Immature natural killer cell (primary cell): ENCODE measurements at places on chromosomes 2 and 18. TPM values are rescaled to one million over a fixed set of nuclear protein-coding genes. Genes with fewer than 3 reads are reported as not detected.

The ORC2 gene
- 13.6 TPM for polyA plus RNA-seq

The OTOF gene
- polyA plus RNA-seq: not detected

The LYG2 gene
- polyA plus RNA-seq: not detected

The MC4R gene
- polyA plus RNA-seq: not detected

GRCh38 chr2:144358979-144359541, 160.9 kb downstream of the ZEB2 start:
- no peak for DNase-seq

DNA sequence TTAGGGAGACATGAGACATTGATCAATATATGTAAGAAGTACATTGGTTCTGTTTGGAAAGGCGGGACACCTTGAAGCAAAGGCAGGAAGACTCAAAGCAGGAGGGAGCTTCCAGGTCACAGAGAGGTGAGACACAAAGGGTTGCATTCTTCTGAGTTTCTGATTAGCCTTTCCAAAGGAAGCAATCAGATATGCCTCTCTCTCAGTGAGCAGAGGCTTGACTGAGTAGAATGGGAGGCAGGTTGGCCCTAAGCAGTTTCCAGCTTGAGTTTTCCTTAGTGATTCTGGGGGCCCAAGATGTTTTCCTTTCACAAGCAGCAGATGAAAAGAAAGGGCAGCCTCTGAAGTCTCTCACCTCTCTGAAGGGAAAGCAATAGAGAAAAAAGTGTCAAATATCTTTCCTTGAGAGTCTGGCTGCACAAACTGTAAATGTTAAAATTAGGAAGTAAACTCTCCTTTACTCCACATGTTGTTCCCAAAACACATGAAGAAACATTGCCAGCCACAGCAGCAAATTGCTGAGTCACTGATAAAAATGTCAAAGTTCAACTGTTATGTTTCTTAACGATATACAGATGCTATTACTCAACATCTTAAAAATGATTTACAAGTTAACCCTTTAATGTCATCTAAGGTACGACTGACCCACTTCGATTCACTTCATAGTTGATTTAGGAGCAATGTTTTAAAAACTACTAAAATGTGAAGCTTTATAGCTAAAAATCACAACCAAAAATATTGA, 40.3 kb downstream of the CYB5A start:
- DNase-seq: no peak

GRCh38 chr18:29012364-29012763, 835.4 kb upstream of the CDH2 start:
- DNase-seq: no peak

GRCh38 chr2:10329880-10330699, 27.4 kb downstream of the HPCAL1 start:
- DNase-seq: peak; percentile 31

GRCh38 chr2:12034382-12034781, 287.9 kb downstream of the LPIN1 start:
- DNase-seq: no peak

DNA sequence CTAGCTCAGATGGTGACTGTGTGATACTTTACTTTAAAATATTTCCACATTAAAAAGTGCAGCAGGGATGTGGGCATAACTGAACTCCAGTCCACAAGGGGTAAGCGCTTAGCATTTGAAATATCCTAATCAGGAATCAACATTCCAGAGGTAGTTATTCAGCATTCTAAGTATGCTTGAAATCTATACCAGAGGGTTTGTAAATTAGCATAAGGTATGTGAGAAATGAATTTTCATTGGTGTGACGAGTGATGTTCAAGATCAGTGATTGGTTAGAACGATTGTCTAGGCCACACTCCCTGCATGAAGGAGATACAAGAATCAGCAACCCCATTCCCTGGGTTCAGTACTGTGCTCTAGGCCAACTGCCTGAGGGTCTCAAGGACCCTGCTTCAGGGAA, 42.6 kb downstream of the MAPK4 start:
- no peak for DNase-seq

- DNase-seq: no peak
Measured at GRCh38 chr18:23793985-23794867, 105.0 kb downstream of the LAMA3 start.

DNA sequence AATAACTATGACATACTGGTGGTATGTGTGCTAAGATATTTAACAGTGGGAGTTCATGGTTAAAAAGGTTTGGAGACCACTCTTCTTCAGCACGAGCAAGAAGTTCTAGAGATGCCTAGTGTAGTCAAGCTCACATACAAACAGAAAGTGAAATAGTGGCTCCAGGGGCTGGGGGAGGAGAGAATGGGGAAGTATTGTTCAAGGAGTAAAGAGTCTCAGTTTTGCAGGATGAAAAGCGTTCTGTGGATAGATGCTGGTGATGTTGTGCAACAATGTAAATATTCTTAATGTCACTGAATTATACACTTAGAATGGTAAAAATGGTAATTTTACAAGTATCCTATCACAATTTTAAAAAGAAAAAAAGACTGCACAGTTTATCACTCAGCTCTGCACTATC, 29.0 kb upstream of the EPAS1 start:
- DNase-seq: no peak

- DNase-seq: no peak
Measured at GRCh38 chr2:206558492-206558891, 83.8 kb upstream of the FAM237A start.

DNA sequence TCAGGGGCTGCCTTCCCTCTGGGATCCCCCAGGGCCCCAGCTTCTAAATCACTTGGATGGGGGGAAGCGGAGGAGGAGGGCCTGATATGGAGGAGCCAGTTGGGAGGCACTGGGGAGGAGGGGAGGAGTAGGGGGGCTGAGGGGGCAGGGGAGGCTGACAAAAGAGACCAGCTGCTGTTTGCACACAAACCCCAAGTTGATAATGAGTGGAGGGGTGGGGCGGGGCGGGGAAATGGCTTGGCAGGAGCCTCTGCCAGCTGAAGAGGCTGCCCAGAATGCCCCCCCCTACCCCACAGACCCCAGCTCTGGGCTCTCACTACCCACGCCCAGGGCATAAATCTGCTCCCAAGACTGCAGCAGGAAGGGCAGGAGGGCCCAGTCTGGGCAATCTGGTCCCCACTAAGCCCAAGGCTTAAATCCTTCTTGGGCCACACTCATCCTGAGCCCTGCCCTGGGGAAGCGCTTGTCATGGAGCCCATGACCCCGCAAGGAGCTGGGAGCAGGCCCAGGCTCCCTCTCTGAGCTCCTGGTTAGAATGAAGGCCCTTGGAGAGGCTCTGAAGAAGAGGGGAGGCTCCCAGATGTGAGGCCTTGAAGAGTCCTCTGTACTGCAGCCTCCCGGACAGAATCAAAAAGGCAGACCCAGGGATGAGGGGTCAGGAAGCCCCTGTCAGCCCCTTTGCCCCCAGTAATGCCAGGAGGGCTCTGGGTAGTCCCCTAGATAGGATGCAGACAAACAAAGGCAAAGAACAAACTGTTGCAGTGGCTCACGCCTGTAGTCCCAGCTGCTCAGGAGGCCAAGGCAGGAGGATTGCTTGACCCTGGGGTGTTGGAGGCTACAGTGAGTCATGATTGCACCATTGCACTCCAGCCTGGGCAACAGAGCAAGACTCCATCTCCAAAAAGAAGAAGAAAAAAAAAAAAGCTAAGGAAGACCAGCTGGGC, 24.8 kb upstream of the PTMA start:
- DNase-seq: no peak

DNA sequence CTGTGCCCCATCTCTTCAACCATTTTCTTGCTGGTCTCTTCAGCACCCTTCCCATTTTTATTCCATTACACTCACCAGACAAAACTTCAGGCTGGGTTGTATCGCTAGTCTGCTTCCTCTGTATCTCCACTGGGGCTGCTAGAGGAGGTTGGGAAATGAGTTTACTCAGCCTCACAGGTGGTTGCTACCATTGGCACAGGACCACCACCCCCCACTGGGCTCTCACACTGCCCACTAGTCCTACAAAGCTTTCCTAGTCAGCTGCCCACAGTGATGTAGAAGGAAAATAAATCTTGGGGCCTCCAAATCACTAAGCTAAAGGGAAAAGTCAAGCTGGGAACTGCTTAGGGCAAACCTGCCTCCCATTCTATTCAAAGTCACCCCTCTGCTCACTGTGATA, 12.3 kb upstream of the IL1B start:
- no peak for DNase-seq

DNA sequence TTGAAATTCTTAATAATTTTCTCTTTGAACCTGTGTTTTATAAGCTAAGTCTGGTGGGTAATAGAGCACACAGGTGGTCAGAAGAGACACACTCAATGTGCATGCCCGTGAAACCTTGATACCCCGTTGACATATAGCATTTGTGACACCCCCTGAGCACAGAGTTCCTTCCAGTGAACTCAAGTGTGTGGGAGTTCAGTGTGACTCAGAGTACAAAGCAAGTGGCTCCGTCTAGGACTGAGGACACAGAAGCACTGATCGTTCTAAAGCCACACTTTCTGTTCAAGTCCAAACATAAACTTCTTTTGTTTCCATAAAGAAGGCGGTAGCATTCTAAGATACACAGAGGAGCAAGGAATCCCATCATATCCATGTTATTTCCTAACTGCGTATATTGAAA, 523.6 kb downstream of the PID1 start:
- no peak for DNase-seq

GRCh38 chr2:151206446-151206968, 55.2 kb downstream of the RBM43 start:
- no peak for DNase-seq

GRCh38 chr2:154484338-154485099, 214.0 kb upstream of the KCNJ3 start:
- no peak for DNase-seq

DNA sequence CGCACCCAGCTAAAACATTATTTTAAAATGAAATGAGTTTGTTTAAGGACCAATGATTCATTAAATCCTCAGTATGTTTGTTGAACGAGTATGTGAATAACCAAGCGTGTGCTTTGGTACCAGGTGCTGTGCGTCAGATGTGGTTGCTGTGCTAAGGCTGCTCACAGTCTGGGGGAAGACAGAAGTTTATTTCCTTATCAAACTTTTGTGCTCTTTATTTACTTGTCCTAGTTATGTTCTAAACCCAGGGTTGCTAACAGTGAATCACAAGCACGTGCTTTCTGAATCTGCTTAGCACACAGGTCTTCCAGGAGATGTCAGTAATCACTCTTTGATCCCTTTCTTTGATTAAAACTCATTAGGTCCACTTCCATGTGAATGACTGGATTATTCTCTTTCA, 37.0 kb downstream of the RAPGEF4 start:
- DNase-seq: no peak

DNA sequence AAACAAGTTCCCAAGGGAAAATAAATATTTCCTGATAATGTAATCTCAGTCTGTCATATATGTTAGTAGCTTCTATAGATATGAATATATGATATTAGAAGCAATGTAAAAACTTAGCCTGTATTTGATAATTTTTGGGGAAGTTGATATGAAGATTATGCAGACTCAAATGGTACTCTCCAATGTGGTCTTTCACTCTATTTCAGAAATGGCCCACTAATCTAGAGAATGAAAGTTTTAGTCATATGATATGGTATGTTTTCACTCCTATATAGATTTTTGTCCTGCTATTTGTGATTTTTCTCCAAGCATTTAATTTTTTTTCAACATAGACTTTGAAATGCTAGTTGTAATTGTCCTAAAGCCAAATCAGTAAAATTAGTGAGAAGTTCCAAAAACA, 236.7 kb upstream of the BOD1L2 start:
- no peak for DNase-seq

DNA sequence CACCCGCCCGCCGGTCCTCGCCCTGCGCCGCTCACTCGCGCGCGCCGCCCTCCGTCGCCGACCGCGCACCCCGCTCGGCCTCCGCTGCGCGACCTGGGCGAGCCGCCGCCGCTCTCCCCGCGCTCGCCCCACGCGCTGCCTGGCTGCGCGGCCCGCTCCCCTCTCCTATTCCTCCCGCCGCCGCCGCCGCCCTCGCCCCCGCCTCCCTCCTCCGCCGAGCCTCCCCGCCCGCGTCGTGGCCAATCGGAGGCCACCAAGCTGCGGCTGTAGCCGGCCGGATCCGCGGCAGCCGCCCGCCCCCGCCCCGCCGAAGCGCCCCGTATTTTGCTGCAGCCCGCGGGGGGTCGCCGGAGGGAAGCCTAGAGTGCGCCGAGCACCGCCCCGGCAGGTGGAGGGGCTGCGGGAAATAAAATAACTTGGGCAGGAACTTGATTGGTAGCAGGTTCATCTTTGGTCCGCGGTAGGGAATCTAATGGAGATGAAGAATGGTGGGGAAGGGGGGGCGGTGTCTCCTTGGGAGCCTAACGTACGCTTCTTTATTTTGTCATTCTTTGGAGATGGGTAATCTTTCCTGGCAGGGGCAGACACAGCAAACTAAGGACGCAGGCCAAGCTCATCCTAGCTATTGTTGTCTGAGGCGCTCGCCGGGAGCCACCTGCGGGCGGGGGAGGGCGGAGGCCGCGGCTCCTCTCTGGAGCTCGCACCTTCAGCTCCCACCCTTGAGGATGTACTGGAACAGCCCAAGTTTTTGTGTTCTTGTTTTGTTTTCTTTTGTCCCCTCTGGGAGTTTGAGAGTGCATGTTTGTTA, 1.1 kb upstream of the CDH2 start:
- DNase-seq: no peak

DNA sequence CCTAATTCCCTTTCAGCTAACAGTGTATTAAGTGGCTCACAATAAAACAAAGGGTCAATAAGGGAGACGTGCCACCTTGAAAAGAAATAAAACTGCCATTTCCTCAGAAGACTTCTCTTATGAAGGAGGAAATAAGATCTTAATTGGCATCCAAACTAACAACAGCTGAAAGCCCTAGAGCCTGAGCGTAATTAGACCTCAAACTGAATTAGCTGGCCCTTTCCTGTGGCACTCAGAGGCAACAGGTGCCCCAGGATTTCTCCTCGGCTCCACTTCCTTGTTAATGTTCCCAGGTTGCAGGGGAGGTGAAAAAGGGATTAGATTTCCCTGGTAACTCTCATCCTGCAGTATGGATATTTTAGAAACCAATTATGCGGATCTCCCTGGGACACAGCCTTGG, 804.3 kb downstream of the DCDC2C start:
- no peak for DNase-seq

GRCh38 chr18:48728204-48728833, 189.5 kb downstream of the CTIF start:
- no peak for DNase-seq

GRCh38 chr18:79335833-79336360, 59.8 kb upstream of the NFATC1 start:
- DNase-seq: no peak

DNA sequence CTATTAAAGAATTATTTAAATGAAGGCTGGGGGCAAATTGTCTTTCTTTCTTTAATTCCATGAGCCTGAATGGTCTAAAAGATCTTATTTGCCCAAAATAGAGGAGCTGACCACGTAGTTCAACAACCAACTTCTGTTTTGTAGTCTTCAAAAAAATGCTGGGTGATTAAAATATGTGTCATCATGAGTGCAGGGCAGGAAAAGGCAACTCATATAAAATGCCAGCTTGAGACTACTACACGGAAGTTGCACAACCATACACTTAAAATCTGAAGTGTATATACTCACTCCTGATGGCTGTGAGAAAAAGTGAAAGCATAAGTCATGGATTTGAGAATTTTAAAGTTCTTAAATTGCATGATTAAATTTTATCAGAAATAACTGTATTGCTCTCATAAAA, 210.9 kb downstream of the DYM start:
- no peak for DNase-seq

GRCh38 chr18:36610258-36610657, 218.5 kb downstream of the TPGS2 start:
- no peak for DNase-seq

GRCh38 chr18:34048423-34048822, 176.3 kb downstream of the NOL4 start:
- DNase-seq: no peak

- DNase-seq: no peak
Measured at GRCh38 chr18:22172594-22173049, 3.2 kb downstream of the GATA6 start.
